ENCODE measurements at places on chromosomes 4 and X.

DNA sequence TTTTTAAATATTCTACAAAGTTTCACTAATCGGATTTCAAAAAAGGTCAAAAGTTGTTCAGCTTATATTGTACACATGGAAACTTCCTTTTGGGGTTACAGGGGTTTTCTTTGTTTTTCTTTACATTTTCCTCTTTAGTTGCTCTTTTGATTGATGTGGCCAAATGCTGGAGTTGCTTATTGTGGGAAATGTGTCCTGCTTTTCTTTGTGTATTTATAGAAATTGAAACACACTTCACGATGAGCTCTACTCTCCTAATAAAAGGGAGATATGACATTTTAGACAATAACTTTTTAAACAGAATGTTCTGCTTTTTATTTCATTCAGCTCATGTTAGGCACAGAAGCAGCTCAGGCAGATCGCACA, 50.7 kb upstream of the SPRY1 start:
- no peak for DNase-seq

DNA sequence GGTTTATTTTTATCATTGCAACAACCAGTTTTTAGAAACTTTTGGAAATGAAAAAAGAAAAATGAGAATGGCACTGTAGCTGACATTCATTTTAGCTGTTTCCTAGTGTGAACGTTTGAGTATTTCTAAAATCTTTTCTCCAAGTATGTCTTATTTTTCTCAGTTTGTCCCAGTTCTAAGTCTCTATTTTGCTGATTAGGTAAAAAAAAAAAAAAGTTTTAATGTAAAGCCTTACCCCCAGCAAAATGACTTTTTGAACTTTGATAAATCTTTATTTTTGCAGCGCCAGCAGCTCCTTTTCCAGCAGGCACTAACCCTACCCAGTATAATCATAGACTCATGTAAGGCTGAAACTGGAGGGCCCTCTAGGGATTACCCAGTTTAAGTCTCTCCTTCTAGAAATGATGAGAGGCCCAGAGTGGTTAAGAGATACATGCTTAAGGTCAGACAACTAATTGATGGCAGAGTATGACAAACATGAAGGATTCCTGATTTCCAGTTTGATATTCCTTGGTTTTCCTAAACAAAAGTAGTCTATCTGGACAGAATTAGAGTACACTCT, 84.3 kb upstream of the SLC4A4 start:
- DNase-seq: no peak

- no peak for DNase-seq
Observed at GRCh38 chr4:12723849-12724447, 760.2 kb downstream of the RAB28 start.

DNA sequence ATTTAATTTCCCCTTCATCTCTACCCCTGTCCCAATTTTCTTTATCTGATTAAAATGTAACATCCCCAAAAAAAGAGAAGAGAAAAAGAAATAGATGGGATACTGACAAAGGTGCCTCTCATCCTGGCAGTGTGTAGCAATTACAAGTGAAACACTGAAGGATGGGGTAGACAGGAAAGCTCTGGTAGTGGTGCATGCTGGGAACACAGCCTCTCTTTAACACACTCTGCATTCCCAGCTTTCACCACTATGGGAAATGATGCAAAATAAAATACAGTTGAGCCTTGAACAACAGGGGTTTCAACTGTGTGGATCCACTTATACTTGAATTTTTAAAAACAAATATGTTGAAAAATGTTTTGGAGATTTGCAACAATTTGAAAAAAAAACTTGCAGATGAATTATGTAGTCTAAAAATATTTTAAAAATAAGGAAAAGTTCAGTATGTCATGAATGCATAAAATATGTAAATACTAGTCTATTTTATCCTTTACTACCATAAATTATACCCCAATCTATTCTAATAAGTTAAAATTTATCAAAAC, 239.2 kb upstream of the DDX53 start:
- no peak for DNase-seq

DNA sequence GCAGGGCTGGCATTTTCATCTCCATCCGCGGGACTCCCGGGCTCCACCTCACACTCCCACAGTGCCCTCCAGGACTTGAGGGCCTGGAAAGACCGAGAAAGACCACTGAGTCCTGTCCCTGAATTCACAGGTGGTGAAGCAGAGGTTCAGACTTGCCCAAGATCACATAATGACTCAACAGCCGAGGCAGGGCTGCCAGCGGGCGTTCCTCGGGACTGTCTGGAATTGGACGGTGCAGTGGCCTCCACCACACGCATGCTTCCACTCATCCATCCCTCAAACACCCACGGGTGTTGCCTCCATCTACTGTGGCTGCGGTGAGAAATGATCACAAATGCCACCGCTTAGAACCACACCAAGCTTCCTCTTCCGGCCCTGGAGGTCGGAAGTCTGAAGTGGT, 6.9 kb upstream of the ADRA2C start:
- DNase-seq: no peak

- DNase-seq: no peak
Observed at GRCh38 chr4:113397114-113397701, 347.8 kb downstream of the ANK2 start.

- peak; percentile 36 for DNase-seq
Observed at GRCh38 chr4:164937576-164938270, 39.7 kb downstream of the TRIM61 start.

DNA sequence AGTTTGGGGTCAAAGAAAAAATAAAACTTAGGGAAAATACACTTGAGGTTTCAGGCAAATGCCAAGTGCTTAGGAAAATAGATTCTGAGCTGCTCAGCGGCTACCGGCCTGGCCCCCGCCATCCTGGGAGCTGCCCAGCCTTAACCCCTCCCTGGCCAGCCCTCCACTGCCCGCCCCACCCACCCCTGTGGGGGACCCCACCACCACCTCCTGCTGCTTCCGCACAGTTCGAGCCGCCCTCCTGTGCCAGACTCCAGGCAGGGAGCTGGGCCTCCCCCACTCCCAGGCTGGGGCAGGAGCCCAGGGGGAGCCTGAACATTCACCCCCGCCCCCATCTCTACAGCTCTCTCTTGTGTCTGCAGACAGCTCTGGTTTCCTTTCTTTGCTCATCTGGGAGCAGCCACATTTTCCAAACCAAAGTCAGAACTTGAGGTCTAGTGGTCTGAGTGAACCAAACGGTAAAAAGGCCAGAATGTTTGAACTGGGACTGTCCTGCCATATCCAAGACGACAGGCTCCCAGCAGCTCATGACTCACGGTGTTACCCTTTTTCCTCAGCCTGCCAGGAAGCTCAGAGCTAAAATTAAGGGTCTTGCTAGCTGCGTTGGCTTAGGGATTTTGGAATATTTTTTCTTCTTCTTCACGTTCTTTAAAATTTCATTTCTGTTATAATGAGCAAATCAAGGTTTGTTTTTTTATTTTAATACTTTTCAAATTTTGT, 4.7 kb upstream of the FGFR3 start:
- no peak for DNase-seq

DNA sequence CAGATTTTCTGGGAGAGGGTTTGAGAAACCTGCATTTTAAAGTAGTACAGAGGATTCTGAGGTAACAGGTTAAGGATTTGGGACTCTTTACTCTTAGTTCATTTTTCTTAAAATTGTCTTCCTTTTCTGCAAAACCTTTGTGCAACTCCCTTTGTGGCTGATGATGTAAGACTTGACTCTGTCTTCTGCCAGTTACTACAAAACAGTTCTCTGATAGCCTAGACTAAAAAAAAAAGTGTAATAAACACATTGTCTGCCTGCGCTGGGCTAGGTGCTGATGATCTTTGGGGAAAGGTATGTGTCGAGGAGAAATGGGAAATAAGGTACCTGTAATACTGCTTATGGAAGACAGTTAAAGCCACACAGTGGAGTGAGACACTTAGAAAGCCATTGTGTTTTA, 28.7 kb downstream of the IL13RA1 start:
- DNase-seq: no peak

- no peak for DNase-seq
Observed at GRCh38 chr4:6265546-6265945, 4.1 kb upstream of the WFS1 start.

- no peak for DNase-seq
Observed at GRCh38 chr4:150501983-150502382, 80.0 kb upstream of the MAB21L2 start.

- no peak for DNase-seq
Observed at GRCh38 chr4:27048429-27049238, 188.0 kb downstream of the STIM2 start.

All from dorsolateral prefrontal cortex (tissue), 122 donors.